ENCODE measurements at places on chromosomes 11 and 22. TPM values are rescaled to one million over a fixed set of nuclear protein-coding genes. Genes with fewer than 3 reads are reported as not detected.

The SUN2 gene
- 22.9 TPM for total RNA-seq

The TSPO gene
- total RNA-seq, result 224 TPM

The MRGPRD gene
- not detected for total RNA-seq

The TIMP3 gene
- total RNA-seq, result 1.3 TPM

Data from A549 treated with Mapracorat at 1 μM for 4 hours (cell line).